ENCODE measurements at places on chromosomes 6 and 20. TPM values are rescaled to one million over a fixed set of nuclear protein-coding genes. Genes with fewer than 3 reads are reported as not detected.

DNA sequence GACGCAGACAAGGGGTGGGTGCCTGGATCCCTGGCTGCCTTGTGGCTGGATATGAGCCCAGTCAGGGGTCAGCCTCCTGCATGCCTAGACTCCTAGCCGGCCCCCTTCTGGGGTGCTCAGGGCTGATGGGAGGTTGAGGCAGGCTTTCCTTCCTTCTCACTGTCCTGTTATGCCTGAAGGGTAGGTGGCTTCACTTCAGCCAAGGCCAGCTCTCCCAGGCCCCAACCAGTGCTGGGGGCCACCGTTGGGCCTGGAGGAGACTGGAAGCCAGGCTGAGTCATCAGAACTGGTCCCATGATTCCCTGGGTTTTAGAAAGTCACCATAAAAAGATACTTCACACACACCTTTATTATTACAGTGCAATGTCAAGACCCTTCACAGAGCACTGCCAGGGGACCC is 2.9 kb upstream of the POU5F1 start:
- H3K27me3 ChIP-seq, result no peaks in the 10 kb centered on the region
- H3K36me3 ChIP-seq, result no peaks in the 10 kb centered on the region

Gene MATN4
- total RNA-seq, result not detected

DNA sequence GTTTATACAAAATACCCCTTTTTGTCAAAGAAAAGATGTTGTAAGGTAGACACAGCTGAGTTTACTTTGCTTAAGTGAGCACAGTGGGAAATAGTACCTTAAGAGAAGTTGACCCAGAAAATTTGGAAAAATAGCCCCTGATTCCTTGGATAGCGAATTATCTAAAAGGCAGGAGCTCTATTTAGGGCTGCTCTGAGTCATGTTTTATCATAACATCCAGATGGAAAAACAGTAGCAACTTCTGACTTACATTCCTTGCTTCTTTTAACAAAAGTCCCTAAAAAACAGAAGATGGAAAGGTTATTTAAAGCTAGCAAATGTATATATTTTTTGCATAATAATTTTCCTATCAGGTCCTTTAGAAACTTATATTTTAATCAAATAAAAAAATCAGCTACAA is 59.0 kb downstream of the THEMIS start:
- no peaks in the 10 kb centered on the region for H3K36me3 ChIP-seq
- DNase-seq, result no peak
- no peaks in the 10 kb centered on the region for H3K27me3 ChIP-seq
- H3K27ac ChIP-seq, result no peak overlapping the region

DNA sequence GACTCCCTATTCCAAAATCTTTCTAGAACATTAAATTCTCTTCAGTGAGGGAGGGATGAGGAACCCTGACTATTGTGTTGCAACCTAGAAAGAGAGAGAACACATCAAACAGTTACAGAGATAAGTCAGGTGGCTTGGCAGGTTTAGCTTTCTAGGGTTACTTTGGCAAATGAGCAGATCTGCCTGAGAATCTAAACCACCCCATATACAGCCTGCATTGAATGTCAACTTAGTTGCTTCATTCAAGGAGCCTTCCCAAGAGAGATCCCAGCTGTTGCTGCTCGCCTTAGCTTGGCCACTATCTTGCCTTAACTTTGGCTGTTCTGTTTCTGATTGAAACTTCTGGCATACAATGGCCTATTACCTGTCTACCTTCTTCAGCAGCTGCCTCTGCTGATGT is 74.7 kb upstream of the TCF21 start:
- H3K4me3 ChIP-seq, result no peak overlapping the region
- no peaks in the 10 kb centered on the region for H3K36me3 ChIP-seq
- no peak overlapping the region for H3K27ac ChIP-seq
- H3K27me3 ChIP-seq, result no peaks in the 10 kb centered on the region

Gene HLA-DPA1
- 39.9 TPM for total RNA-seq

DNA sequence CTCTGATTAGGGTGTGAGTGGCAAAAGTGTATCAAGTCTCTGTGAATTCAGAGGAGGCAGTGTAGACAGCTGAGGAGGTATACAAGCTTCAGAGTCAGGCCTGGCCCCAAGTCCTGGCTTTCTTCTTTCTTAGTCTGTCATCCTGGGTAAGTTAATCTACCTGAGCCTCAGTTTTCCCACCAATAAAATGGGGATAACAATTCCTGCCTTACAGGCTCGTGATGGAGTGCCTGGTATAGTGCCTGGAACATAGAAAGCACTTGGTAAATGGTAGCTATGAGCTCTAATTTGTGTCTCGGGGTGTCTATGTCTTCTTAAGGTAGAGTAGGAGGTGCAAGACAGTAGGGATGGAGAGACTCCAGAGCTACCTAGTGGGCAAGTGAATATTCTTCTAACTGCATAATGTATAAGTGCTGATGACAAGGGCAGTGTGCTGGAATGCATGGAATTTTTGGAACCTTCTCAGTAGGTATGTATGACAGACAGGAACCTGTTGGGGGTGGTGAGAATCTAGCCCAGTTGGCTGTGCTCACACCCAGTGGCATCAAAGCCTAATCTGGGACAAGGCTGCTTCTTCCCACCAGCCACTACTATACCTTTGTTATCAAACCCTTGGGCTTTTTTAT is 4.0 kb upstream of the SCUBE3 start:
- H3K4me1 ChIP-seq, result peaks cover 9% of the 10 kb centered on the region
- no peaks in the 10 kb centered on the region for H3K36me3 ChIP-seq
- DNase-seq, result no peak
- H3K27me3 ChIP-seq, result no peaks in the 10 kb centered on the region
- H3K27ac ChIP-seq, result no peak overlapping the region

Measured in heart left ventricle (tissue), 16 donors.